NCI-H1105 treated with DMSO at 0.1 percent for 48 hours (cell line): ENCODE measurements at places on chromosomes 7 and 10.

GRCh38 chr7:133815611-133816210 is 311.4 kb upstream of the LRGUK start:
- no peak for DNase-seq

DNA sequence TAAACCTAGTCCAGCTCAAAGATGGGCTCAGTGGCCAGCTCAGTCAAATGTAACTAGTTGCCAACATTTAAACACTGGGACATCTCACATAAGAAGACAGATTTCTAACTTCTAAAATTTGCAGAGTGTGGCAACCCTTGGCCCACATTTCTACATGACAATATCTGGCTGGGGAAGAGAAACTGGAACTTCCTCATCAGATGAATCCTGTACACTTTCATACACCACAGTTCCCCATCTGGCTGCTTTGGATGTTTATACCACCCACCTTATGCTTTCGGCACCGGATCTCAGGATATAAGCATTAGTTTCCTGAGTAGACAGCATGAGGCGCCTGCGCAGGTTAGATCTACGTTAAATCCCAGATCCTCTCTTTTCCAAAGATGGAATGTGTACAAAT is 199.3 kb downstream of the PRKG1 start:
- no peak for DNase-seq

- DNase-seq: peak; percentile 10
Observed at GRCh38 chr7:4882169-4883032, 1.1 kb downstream of the RADIL start.

DNA sequence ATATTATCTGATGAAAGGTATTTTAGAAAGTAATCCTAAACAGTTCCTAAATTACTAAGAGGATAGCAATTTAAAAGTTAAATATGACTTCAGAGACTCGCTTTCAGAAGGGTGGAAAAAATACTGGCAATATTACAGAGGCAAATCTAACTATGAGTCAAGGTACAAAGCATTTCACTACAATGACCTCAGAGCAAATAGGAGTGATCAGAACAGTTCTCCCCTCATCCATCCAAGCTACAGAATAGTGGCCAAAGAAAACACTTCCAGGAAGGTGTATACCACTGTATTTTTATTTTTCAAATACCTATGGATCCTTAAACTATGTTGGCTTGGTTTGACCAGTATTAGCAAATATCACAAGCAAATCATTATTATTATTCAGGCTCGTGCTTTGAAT is 112.8 kb upstream of the ODAD2 start:
- no peak for DNase-seq

DNA sequence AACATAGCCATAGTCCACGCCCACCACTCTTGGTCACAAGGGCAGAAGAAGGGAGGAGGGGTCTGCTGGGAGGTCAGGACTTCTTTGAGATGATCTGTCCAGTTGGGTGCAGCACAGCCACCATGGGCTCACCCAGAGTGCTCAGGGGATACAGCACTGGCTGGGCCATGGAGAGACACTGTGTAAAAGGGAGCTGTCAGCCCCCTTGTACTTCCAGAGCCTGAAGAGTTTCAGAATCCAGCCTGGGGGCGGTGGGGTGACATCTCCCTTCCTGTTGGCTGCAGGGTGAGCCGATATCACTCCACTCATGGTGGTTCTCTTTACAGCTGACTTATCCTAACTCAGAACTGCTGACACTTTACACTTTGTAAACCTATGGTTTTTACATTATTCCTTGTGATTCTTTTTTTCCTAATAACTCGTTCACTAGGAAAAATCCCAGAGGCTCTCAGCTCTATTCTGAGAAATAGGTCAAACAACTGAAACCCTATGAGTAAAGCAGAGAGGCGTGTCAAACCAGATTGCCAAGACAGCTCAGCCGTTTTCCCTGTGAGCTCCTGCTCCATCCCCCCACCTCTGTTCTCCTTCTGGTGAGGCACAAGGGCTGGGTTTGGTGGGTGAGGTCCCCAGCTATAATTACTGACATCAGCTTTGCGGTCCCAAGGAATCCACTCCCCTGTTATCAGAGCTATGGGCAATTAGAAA is 3.2 kb upstream of the MRPS24 start:
- no peak for DNase-seq

- DNase-seq: no peak
Observed at GRCh38 chr10:110170142-110170971, 37.0 kb upstream of the MXI1 start.

DNA sequence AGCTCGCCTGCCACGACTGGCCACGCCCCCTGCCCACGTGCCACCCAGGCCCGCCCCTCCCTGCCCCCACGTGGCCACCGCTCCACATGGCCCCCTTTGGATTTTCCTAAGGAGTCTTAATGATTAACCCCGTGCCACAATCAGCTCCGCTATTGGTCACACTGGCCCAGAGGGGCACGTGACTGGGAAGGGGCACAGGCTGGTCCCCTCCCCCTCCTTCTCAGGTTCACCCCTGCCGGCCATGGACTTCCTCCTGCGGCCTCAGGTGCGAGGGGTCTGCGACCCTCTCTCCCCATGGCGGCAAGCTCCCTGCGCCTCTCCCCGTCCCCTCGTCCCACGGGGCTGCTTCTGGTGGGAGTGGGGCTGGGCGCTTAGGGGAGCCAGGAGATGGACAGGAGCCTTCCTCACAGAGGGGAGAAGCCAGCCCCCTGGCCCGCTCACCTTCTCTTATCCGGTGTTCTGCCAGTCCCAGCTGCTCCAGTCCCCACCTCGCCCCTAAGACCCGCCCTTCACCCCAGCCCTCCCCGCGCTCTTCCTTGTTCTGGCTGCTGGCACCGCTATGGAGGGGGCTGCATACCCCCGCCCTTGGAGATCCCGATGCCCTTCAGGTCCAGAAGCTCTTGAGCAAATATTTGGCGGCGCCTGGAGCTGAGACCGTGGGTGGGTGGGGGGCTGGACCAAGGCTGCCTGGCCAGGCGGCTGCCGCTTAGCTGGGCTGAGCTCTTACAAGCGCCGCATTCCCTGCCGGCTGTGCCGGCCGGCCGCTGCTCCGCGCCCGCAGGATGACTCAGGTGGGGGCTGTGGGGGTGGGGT is 3.2 kb downstream of the SLC4A2 start:
- no peak for DNase-seq

GRCh38 chr10:113187063-113187777 is 237.2 kb downstream of the TCF7L2 start:
- DNase-seq: peak; percentile 50

GRCh38 chr7:132009778-132010177 is 453.4 kb upstream of the PODXL start:
- no peak for DNase-seq

- DNase-seq: no peak
Observed at GRCh38 chr7:140509789-140510188, 30.5 kb upstream of the MKRN1 start.

DNA sequence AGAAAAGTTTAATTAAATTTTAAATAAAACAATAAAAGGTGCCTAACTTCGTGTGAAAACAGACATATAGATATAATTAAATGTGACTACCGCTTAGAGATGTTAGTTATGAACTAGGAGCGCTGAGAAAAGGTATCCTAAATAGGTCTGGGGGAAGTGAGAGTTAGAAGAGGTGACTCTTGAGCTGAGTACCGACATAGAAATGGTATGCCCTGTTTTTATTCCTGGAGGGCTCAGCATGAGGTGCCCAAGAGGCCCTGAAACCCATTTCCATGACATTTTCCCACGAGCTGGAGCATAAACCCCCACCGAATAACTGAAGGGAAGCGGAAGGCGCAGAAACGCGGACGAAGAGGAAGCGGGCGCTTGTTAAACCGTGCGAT is 433 bp upstream of the STARD3NL start:
- DNase-seq: no peak

DNA sequence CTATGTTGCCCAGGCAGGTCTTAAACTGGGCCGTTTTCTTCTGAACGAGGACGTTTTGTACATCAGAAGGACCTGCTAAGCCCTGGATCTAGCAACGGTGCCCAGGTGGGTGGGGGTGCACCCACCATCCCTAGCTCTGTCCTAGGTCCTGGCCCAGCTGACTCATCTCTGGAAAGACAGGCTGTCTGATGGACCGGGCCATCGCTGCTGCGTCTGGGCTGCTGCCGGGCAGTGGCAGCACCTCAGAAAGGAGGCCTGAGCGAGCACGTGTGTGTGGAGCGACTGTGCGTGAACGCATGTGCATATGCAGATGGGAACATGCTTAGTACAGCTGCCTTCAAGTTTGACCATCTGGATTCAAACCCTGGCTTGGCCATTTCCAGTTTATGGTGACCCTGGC is 7.3 kb upstream of the ELFN1 start:
- DNase-seq: no peak

GRCh38 chr7:23074443-23075261 is 30.9 kb upstream of the KLHL7 start:
- DNase-seq: peak; percentile 69

DNA sequence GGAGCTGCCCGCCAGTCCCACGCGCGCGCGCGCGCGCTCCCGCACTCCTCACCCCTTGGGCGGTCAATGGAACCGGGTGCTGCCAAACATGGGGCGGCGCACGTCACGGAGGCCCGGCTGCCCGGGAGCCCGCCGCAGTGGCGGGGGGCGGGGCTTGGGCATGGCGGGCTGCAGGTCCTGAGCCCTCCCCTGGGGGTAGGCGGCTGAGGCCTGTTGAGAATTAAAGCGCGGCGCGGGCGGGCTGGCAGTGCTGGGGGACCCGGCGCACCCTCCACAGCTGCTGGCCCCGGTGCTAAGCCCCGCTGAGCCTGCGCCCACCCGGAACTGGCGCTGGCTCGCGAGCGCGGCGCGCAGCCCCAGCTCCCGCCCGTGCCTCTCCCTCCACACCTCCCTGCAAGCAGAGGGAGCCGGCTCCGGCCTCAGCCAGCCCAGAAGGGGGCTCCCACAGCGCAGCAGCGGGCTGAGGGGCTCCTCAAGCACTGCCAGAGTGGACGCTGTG is 634.2 kb downstream of the ANKRD7 start:
- no peak for DNase-seq

- no peak for DNase-seq
Observed at GRCh38 chr7:4103352-4104091, 578.6 kb upstream of the FOXK1 start.

GRCh38 chr10:14236341-14236740 is 94.4 kb downstream of the FRMD4A start:
- no peak for DNase-seq

- DNase-seq: no peak
Observed at GRCh38 chr7:132919771-132920170, 162.1 kb downstream of the CHCHD3 start.

- no peak for DNase-seq
Observed at GRCh38 chr7:481219-481930, 38.3 kb downstream of the PDGFA start.

DNA sequence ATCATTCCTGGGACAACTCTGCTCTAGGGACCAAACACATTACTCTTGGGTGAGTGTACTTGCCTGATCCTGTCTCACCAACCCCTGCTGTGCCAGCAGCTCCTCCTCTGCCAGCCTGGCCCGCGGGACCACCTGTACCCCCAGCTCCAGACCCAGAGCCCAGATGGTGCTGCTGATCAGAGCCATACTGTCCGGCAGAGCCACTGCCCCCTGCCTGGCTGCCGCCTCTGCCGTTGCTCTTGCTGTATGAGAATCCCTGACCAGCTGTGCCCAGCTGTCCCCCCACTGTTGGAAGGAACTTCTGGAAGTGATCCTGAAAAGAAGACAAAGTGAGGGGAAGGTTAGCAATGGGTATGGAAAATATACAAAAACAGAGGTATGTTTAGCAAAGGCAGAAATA is 6.9 kb downstream of the MYOZ1 start:
- no peak for DNase-seq

GRCh38 chr7:110358028-110358427 is 732.9 kb upstream of the LRRN3 start:
- no peak for DNase-seq

- no peak for DNase-seq
Observed at GRCh38 chr7:66039094-66039670, 36.4 kb upstream of the ASL start.

DNA sequence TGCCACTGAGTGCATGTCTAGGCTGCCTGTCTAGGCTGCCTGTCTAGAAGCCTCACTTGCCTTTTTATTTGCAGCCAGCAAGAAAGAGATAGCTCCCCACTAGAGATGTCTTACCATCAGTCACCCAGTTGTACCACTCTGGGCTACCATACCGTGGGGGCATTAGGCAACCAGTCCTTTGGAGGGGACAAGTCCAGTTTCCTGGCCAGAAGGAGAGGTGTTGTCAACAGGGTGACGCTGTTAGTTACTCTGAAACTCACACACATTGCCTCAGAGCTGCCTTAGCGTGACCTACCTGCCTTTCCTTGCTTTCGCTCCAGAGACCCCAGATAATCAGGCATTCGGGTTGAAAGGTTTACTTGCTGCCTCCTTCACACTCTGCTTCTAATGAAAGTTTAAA is 155.4 kb downstream of the CELF2 start:
- DNase-seq: no peak

DNA sequence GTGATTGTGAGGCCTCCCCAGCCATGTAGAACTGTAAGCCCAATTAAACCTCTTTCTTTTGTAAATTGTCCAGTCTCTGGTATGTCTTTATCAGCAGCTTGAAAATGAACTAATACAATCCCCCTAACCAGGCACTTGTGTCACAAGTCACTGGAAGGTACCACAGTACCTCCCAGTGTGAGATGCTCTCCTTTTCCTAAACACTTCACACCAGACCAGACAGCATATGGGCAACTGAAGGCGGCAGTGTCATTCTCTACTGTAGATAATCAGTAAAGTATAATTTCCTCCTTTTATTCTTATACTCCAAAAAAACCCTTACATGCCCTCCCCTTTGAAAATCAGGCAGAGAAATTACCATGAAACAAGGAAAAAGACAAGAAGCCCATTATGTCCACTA is 113.2 kb downstream of the CALN1 start:
- no peak for DNase-seq

DNA sequence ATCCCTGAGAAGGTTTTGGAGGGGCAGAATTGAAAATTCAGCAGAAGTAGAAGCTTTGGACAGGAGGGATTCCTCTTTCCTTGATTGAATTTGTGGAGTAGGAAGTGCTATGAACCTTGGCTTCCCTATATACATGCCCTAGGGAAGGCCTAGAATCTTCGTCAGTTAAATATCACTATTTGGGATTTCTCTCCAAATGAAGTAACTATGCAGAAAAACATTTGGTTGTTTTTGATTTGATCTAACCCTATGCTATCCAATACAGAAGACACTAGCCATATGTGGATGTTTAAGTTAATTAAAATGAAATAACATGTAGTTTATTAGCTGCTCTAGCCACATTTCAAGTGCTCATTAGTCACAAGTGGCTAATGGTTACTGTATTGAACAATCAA is 15.7 kb downstream of the ANLN start:
- no peak for DNase-seq
